ENCODE measurements at places on chromosomes 6 and 20. TPM values are rescaled to one million over a fixed set of nuclear protein-coding genes. Genes with fewer than 3 reads are reported as not detected.

Gene RHAG
- total RNA-seq = not detected

Gene ARFGAP1
- total RNA-seq = 59.8 TPM

Gene SOX4
- total RNA-seq = 39.6 TPM

Gene LTB
- total RNA-seq = not detected

Gene KCNQ2
- total RNA-seq = not detected
